Fibroblast of the aortic adventitia (primary cell): ENCODE measurements at places on chromosomes 13 and 19.

DNA sequence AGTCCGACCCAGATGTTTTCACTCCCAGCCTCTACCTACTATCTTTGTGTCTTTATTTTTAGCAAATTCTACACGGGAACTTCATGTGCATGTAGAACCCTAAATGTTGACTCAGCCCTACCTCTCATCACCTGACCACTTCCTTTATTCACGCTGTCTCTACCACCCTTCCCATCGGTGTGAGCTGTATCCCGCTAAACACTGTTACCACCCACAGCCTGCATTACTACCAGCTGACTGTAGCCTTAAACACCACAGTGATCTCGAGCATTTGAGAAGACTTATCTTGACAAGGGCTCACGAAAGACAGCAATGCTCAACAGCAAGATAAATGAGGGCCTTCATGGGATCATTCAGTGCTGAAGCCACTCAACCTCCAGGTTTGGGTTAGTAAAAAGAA lies 15.1 kb downstream of the NCR1 start:
- no peak for DNase-seq

GRCh38 chr13:105817498-105817897 lies 718.0 kb downstream of the EFNB2 start:
- DNase-seq: no peak

DNA sequence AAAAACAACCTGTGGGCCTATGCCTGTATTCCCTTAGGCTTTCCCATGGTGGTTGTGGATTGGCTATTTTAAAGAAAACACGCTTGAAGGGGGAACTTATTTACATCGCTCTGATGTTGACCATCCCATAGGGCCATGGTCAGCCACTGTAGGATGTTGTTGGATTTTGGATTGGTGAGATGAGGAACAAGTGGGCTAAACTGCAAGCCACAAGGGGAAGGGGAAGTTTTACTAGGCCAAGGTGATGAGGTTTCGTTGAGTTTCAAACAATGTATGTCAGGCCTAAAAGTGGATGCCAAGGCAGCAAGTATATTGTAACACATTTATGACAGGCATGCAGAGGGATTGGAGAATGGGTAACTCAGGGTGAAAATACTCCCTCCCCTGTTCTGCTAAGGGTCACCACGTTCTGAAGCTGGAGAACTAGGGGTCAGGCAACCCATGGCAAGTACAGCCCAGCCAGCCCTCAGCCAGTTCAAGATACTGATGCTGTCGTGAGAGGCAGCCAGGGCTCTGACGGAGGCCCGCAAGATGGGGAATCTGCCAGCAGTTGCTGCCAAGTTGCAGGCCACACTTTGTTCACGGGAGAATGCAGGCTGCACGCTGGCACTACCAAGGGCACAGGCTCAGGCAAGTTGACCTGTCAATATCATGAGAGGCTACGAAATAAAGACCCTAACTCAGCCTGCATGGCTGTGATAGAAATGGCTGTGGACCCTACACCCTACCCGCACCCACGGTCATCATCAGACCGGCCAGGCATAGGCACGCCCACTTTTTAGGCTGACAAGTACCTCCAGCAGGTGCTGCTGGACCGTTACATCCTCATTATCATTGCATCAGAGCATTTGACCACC lies 11.1 kb downstream of the IRGC start:
- peak; percentile 43 for DNase-seq

GRCh38 chr13:35449821-35450220 lies 26.7 kb downstream of the MAB21L1 start:
- peak; percentile 35 for DNase-seq

GRCh38 chr13:38905861-38906260 lies 84.8 kb downstream of the STOML3 start:
- DNase-seq: no peak

- no peak for DNase-seq
Measured at GRCh38 chr13:42394711-42395085, 122.7 kb downstream of the AKAP11 start.

- DNase-seq: no peak
Measured at GRCh38 chr19:16645140-16645539, 14.8 kb downstream of the SMIM7 start.

DNA sequence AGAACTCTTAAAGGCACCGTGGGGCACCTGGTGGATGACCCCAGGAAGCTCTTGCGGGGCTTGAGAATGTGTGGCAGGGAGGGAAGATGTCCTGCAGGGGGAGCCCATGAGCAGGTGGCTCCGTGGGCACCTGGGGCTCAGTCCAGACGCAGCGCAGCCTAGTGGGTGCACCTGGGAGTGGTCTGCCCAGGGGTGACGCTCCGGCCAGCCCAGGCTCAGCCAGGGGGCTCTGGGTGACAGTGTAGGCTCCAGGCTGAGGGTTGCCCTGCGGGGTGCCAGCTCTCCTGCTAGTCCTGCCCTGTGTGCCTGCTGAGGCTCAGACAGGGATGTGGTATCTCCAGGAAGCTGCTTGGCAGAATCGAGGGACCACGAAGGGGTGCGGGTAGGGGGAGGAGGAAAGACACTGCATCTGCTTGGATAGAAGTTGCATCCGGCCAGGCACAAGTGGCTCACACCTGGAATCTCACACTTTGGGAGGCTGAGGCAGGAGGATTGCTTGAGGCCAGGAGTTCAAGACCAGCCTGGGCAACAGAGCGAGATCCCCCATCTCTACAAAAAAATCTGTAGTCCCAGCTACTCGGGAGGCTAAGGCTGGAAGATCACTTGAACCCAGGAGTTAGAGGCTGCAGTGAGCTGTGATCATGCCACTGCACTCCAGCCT lies 15.0 kb upstream of the PGLS start:
- DNase-seq: peak; percentile 59

DNA sequence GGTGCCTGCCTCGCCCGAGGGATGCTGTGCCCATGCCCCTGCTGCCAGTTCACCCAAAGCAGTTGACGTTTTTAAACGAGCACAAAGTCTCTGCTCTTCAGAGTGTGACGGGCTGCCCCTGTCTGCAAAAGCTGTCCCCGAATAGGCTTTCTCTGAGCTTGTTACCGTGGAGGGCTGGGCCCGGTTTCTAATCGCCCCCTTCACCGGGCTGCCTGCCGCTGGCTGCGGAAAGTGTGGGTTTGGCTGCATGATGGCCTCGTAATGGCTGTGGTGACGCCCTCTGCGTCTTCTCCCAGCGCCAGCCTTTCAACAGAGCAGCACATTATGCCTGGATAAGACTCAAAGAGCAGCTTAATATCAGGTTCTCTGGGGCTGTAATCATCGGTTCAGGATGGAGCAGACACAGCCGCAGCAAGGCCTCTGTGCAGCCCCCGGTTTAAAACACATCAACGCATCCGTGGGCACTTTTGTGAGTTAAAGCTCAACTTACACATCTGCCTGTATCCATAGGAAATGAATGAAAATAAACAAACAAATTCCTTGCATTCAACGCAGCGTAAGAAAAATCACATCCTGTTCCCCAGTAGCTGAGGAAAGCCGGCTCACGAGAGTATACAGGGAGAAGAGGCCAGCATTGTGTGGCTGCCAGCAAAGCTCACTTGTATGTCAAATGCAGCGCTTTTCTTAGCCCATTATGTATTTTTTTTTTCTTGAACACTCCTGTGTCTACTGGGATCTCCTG lies 166.4 kb upstream of the SOX1 start:
- no peak for DNase-seq

DNA sequence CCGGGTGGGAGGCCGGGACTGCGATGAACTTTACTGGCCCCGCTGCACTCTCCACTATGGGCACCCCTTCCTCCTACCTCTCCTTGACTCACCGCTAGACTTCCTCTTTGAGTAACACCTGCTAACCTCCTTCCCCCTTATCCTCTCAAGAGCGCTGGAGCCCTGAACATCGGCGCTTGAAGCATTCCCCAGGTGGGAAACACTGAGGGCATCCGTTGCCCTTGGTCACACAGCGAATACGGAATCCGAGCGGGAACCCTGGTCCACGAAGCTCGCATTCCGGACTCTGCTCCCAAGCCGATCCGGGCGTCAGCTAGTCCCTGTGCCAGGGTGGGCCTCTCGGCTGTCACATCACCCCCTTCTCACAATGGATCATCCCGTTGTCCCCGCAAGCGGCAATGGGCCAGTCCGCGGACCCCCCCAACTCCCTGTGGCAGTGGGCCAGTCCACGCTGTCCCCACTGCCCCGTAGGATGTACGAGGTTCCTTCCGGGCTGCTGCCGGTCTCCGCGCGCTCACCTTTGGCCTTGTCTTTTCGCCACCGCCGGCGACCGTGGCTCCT lies 4.2 kb downstream of the LIPE start:
- DNase-seq: peak; percentile 15

DNA sequence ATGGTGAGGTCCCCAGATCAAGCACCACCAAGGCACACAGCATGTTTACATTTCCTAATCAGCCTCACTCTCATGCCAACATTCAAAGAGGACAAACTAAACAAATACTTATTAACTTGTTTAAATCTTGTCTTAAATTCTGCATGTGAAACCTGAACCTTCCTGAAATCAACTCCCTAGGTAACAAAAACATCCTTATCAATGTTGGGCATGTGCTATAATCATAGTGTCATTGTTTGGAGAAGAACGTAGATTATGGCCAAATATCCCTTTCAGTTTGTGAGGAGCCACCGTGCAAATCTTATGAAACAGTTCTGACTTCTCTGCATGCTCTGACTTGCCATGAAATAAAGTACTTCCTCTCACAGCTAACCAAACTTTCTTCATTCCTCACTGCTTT lies 123.8 kb downstream of the NDFIP2 start:
- DNase-seq: peak; percentile 40

DNA sequence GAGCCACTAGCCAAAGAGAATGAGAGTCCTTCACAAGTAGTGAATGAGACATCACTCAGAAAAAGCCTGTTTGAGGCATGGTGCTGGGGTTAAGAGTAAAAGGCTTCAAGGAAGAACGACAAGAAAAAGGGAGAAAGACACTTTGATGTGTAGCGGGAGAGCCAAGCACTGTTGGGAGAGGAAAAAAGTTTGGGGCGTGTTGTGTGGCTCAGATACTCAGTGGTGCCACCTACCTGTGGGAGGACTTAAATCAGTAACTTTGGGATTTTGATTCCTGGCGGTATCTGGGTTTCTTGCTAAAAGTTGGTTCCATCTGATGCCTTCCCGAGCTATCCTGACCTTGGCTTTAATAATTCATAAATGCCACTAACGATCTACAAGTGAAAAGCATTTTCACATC lies 12.3 kb downstream of the ELSPBP1 start:
- DNase-seq: no peak

- peak; percentile 88 for DNase-seq
Measured at GRCh38 chr19:10975374-10976130, 14.7 kb downstream of the SMARCA4 start.

- no peak for DNase-seq
Measured at GRCh38 chr19:14544977-14545715, 15.8 kb downstream of the TECR start.

- DNase-seq: no peak
Measured at GRCh38 chr13:28376604-28377003, 118.3 kb downstream of the FLT1 start.

GRCh38 chr13:87331178-87331577 lies 340.0 kb upstream of the SLITRK5 start:
- no peak for DNase-seq

- DNase-seq: no peak
Measured at GRCh38 chr19:5893296-5893903, 10.2 kb downstream of the NDUFA11 start.

GRCh38 chr19:858868-859843 lies at the start of gene CFD:
CFD (plus strand) TSS chr19:859664; CDS start chr19:859690, 26 bp downstream.
- DNase-seq: peak; percentile 24

DNA sequence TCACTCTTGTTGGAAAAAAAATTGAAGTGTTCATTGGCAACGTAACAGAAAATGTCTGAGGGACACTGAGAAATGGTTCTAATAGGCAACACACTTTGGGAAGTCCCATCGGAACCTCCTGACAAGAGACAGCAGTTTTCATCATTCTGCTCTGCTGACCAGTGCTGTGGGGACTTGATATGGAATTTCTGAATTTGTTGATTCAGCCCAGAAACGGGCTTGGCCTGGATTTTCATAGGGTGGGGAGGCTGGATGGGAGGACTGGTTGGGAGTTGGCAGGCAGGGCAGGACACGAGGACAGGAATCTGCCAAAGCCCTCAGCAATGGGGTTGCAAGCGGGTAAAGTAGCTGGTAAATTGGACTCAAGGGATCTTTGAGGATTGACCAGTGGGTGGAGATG lies 96.5 kb downstream of the DCT start:
- DNase-seq: no peak

DNA sequence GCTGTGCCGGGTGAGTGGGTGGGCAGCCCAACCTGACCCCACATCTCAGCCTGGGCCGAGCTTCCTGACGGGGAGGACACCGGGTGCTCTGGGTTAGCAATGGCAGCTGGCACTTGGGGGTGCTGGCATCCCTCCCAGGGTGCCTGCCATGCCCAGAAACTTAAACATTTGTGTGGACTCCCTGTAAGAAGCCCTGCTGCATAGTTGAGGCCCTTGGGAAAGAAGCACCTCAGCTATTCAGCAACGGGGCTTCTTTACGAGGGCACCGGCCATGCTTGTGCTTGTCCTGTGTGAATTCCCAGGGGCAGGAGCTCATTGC lies 33.8 kb upstream of the MEDAG start:
- no peak for DNase-seq

GRCh38 chr19:10259162-10259905 lies 7.3 kb downstream of the MRPL4 start:
- peak; percentile 85 for DNase-seq

- DNase-seq: no peak
Measured at GRCh38 chr19:16794456-16795441, 34.4 kb upstream of the SIN3B start.

DNA sequence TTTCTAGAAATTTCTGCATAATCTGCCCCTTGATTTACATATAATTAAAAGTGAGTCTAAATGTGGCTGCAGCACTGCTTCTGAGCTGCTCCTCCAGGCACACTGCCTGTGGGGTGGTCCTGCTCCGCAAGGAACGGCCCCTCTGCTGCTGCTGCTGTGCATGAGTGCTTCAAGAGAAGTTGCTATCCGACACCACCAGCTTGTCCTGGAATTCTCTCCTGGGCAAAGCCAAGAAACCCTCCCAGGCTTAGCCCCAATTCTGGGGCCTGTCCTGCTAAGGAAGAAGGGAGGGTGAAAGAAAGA lies 7.5 kb upstream of the PDCD5 start:
- DNase-seq: no peak

DNA sequence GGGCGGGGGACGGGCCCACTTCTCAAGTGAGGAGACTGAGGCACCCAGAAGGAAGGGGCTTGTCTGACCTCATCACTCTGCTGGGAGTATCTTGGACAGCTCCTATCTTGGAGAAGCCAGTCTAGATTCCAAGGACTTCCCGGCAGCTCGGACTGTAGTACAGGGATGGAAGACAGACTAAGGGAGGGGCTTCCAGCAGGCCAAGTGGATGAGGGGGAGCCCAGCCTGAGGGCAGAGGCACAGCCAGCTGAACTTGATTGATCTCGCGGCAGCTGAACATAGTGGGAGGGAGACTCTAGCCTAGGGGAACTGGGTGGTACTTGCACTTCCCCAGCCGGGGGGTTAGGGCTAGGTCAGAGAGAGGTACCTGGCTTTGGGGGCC lies 711 bp downstream of the CILP2 start:
- no peak for DNase-seq

- no peak for DNase-seq
Measured at GRCh38 chr19:995051-995827, 5.0 kb upstream of the GRIN3B start.

GRCh38 chr13:104967836-104968630 lies 1567.4 kb downstream of the EFNB2 start:
- DNase-seq: no peak
